Endothelial cell (in vitro differentiated cells): ENCODE measurements at places on chromosomes 1 and 21. TPM values are rescaled to one million over a fixed set of nuclear protein-coding genes. Genes with fewer than 3 reads are reported as not detected.

- no peak for DNase-seq
Measured at GRCh38 chr1:11729498-11730428, 6.2 kb upstream of the AGTRAP start.

GRCh38 chr1:11882814-11883538 is 24.2 kb upstream of the NPPB start:
- DNase-seq = no peak

DNA sequence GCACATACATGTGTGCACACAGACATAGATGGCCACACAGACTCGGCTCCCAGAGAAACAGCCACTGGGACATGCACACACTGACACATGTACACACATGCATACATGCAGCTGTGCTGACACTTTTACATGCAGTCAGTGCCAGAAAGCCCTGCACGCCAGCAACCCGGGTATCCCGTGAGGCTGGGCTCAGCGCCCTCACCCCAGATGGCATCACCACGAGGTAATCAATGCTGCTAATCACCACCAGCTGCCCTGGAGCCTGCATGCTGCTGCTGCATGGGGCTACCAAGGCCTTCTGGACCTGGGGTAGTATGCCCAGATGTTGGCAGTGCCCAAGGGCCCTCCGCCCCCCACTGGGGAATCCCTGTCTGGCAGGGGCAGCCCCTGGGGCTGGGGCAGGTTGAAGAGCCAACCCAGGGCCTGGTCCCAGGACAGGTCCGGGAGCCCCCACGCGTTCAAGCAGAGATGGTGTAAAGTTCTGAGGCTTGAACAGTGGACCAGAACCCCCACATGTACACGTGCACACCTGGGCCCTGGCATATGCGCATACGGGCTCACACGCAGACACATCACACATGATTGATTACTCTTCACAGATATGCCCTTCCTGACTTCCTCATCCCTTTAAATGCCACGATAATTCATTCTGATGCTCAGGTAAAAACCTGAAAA is 2.7 kb upstream of the COL16A1 start:
- DNase-seq = no peak

- DNase-seq = no peak
Measured at GRCh38 chr1:91428182-91428798, 23.7 kb upstream of the HFM1 start.

- DNase-seq = no peak
Measured at GRCh38 chr1:84319662-84320061, 18.2 kb downstream of the SAMD13 start.

GRCh38 chr1:30816211-30817076 is 58.9 kb upstream of the LAPTM5 start:
- DNase-seq = peak; percentile 84

GRCh38 chr1:227994632-227995300 is 12.0 kb upstream of the WNT3A start:
- DNase-seq = no peak

DNA sequence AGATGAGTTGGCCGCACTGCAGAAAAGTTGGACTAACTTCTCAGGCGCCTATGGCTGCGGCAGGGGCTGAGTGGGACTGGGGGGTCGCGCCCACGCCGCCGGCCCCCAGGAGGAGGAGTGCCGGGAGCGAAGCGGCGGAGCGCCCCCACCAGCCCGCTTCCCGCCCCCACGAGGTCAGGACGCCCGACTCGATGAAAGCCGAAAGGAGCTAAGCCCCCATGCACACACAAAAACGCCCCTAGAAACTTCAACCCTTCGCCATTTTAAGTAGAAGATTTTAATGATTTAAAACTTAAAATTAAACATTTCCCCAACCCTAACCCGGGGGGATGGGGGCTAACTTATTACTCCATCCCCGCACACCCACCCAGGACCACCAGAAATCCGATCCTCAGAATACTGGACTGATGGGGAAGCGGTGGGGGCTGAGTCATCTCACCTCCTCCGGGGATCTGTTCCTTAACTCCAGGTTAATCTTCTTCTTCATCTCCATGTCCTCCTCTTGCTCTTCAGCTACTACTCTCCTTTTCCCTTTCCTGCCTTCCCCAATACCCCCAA is 539 bp downstream of the ANP32E start:
- peak; percentile 11 for DNase-seq

ETV3L gene
- not detected for total RNA-seq

OR2L3 gene
- not detected for total RNA-seq

FCGR3B gene
- total RNA-seq = not detected

SLFNL1 gene
- total RNA-seq = 0.38 TPM

GBP1 gene
- total RNA-seq = 9.9 TPM
